ENCODE measurements at places on chromosomes 4 and X.

- DNase-seq, result no peak
These were observed 19.1 kb downstream of the VSIG4 start for GRCh38 chrX:66020631-66021334.

DNA sequence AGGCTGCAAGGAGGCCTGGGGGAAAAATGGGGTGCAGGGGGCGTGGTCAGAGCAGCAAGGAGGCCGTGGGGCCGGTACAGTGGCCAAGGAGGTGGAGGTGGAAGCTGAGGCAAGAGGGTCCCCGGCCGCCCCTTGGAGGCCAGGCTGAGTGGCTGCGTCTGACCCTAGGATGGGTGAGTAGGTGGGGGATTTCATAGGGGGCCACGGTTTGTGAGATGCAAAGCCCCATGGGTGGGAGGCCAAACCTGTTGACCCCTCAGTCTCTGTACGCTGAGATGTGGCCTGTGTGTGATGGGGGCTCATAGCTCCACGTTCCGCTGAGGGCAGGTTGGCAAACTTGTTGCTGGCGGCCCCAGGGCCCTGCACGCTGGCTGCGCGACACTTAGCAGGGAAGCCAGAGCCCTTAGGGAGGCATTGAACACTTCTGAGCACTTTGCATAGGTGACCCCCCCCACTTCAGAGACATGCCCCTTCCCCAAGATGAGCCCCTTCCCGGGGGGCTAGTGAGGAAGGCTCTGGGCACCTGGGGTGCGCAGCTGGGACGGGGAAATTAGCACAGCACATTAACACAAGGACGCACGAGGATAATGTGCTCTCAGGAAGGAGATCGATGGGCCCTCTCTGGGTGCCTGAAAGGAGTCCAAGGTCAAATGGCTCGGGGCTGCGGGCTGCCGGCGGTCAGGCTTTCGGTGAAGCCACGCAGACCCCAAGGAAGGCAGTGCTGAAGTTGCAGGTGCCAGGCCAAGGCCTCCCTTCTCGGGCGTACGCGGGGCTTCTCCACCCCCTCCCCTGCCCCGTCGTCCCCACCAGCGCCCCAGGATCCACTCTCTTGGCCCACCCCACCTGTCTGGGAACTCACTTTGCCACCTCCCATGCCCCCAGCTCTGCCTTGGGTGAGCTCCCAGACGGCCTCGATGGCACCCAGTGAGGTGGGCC lies 107.4 kb downstream of the HMX1 start:
- DNase-seq, result no peak

- peak; percentile 71 for DNase-seq
These were observed 640.3 kb downstream of the TRIML1 start for GRCh38 chr4:188779581-188779980.

GRCh38 chr4:189792924-189793618 lies 147.6 kb upstream of the FRG1 start:
- peak; percentile 65 for DNase-seq

GRCh38 chr4:149292425-149293007 lies 523.1 kb downstream of the IQCM start:
- no peak for DNase-seq
